ENCODE measurements at places on chromosomes 16 and 17. TPM values are rescaled to one million over a fixed set of nuclear protein-coding genes. Genes with fewer than 3 reads are reported as not detected.

Gene SNTB2
- total RNA-seq: 34.8 TPM

Gene BCL6B
- total RNA-seq: 7.3 TPM

Gene RPL27
- 707 TPM for total RNA-seq

Gene SHCBP1
- total RNA-seq: 4.6 TPM

Gene SLC5A10
- total RNA-seq: not detected

Gene ATP2A1
- total RNA-seq: 0.40 TPM

Gene AATK
- 9.1 TPM for total RNA-seq

Gene CCL17
- total RNA-seq: not detected
